LoVo (cell line): ENCODE measurements at places on chromosomes 1 and 21.
A peak's percentile ranks its signal among the peaks of the same experiment; 100 is the strongest.

GRCh38 chr1:14520514-14521163 is 77.8 kb upstream of the KAZN start:
- no peak for DNase-seq

GRCh38 chr1:186454981-186455380 is 5.9 kb downstream of the PDC start:
- no peak for DNase-seq

DNA sequence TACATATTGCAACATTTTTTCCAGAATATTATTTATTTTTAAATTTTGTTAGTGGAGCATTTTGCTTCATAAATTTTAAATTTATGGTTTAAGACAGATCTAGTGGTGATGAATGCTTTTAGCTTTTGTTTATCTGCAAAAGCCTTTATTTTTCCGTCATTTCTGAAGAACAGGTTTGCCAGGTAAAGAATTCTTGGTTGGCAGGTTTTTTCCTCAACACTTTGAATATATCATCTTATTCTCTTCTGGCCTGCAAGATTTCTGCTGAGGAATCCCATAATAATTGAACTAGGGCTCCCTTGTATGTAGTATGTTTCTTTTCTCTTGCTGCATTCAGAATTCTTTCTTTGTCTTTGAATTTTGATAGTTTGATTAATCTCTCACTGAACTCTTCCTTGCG is 50.8 kb upstream of the SAMD13 start:
- DNase-seq: no peak

- DNase-seq: no peak
Measured at GRCh38 chr1:180886338-180886737, 26.4 kb upstream of the KIAA1614 start.

GRCh38 chr1:23171181-23171755 is 2.6 kb upstream of the LUZP1 start:
- no peak for DNase-seq

- no peak for DNase-seq
Measured at GRCh38 chr21:37244501-37245095, 22.5 kb downstream of the VPS26C start.

DNA sequence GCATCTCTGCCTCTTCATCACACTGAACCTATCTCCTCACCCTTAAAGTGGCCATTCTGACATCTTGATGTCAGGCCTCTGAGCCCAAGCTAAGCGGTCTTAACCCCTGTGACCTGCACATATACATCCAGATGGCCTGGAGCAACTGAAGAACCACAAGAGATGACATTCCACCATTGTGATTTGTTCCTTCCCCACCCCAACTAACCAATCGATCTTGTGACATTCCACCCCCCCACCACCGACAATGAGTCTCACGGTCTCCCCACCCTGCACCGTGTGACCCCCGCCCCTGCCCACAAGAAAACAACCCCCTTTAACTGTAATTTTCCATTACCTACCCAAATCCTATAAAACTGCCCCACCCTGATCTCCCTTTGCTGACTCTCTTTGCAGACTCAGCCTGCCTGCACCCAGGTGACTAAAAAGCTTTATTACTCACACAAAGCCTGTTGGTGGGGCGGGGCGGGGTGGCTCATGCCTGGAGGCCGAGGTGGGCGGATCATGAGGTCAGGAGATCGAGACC is 21.0 kb upstream of the PINK1 start:
- DNase-seq: peak; percentile 78

DNA sequence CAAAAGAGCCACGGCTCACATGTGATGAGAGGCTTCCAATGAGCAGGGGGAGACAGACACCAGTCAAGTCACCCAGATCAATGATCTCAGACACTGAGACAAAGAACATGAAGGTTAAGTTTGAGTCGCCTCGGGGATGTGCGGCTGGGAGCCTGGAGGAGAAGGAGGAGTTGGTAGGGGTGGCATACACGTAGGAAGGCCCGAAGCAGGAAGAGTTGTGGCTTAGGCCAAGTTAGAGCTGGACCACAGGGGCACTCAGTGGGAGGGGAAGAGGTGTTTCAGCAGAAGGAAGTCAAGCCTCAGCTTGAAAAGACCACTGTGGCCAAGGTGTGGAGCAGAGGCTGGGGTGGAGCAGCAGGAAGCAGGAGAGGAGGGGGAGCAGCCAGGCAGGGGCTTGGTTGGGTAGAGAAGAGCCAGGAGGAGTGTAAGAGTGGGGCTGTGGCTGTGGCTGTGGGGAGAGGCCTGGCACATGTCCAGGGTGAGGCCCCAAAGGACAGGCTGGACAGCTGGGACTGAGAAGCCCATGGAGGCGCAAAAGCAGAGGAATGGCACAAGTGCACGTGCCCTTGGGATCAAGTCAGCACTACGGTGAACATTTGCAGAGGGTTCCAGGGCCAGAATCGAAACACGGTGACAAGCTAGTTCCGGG is 27.6 kb downstream of the CTNNBIP1 start:
- no peak for DNase-seq

DNA sequence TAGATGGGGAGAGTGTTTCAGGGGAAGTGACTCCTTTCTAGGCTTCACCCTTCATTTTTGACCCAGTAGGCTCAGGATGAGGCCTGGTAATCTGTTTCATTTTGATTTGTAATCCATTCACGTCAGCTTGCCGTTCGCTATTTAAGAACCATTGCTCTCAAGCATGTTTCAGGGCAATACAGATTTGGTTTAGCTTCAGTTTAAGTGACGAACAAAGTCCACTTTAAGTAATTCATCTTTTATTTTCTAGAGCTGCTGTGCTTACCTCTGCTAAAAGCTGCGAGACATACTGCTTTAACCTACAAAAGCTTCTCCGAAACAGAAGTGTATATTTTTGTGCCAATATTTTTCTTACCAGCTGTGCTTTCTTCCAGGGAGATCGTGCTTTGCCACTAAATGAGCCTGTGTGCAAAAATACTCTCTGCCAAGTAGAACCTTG is 8.9 kb upstream of the FMO3 start:
- DNase-seq: no peak

GRCh38 chr1:51535006-51535592 is 16.0 kb upstream of the EPS15 start:
- no peak for DNase-seq
